ENCODE measurements at places on chromosomes 4 and X.

DNA sequence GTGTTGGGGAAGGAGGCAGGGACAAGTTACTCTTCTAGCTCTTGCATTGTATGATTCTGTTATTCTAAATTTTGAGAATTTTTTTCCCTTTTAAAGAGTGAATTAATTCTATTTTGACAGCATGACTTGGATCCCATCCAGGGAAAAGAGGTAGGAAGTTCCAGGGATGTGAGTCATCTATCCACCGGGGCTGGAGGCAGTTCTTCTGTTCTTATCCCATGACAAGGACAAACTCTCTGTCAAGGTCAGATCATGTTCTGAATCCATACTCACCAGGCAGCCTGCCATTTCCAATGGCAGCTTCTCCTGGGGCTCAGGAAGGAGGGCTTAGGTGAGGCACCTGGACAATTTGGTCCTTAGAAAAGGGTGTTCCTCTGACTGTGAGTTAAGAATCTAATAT is 132.0 kb upstream of the MED14 start:
- H3K4me1 ChIP-seq, result no peaks in the 10 kb centered on the region
- no peak overlapping the region for H3K4me3 ChIP-seq
- no peak overlapping the region for H3K27ac ChIP-seq
- no peaks in the 10 kb centered on the region for H3K36me3 ChIP-seq

DNA sequence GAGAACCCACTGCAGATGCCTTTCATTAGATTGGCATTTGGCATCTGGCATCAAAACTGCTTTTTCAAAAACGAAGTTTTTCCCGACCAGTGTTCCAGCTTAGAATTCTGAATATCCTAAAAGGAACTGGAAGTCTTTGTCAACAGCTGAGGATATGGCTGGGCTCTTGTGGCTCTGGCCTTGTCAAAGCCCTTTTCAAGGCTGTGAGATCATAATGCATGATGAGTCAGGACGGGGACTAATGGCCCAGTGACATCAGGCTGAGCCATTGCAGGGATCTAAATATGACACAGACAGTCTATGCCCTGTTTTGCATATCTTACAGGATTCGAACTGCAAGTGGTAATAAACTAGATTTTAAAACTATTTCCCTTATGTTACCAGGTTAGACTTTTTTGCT is 306.4 kb downstream of the PTTG2 start:
- no peaks in the 10 kb centered on the region for H3K4me1 ChIP-seq
- no peak overlapping the region for H3K4me3 ChIP-seq
- H3K27ac ChIP-seq, result peak overlapping the region; percentile 16
- H3K27me3 ChIP-seq, result no peaks in the 10 kb centered on the region
- H3K36me3 ChIP-seq, result no peaks in the 10 kb centered on the region
- DNase-seq, result peak; percentile 72

- no peak overlapping the region for H3K27ac ChIP-seq
- DNase-seq, result no peak
- no peak overlapping the region for H3K4me3 ChIP-seq
- H3K4me1 ChIP-seq, result no peaks in the 10 kb centered on the region
Observed at GRCh38 chrX:47481160-47481559, 1.9 kb downstream of the ZNF41 start.

GRCh38 chr4:19686456-19686855 is 565.2 kb upstream of the SLIT2 start:
- H3K27ac ChIP-seq, result no peak overlapping the region
- no peaks in the 10 kb centered on the region for H3K27me3 ChIP-seq
- H3K4me3 ChIP-seq, result no peak overlapping the region
- DNase-seq, result no peak

- H3K4me3 ChIP-seq, result no peak overlapping the region
- no peaks in the 10 kb centered on the region for H3K36me3 ChIP-seq
- no peaks in the 10 kb centered on the region for H3K4me1 ChIP-seq
- no peak for DNase-seq
- H3K27ac ChIP-seq, result no peak overlapping the region
Observed at GRCh38 chr4:81816031-81816761, 344.5 kb upstream of the RASGEF1B start.

GRCh38 chr4:105092356-105092755 is 54.3 kb upstream of the TET2 start:
- H3K36me3 ChIP-seq, result no peaks in the 10 kb centered on the region
- H3K4me1 ChIP-seq, result no peaks in the 10 kb centered on the region
- no peaks in the 10 kb centered on the region for H3K27me3 ChIP-seq

- no peak overlapping the region for H3K27ac ChIP-seq
- H3K4me3 ChIP-seq, result no peak overlapping the region
- no peak for DNase-seq
- no peaks in the 10 kb centered on the region for H3K27me3 ChIP-seq
Observed at GRCh38 chrX:120726294-120726693, 96.4 kb upstream of the C1GALT1C1 start.

GRCh38 chrX:39309018-39309635 is 507.9 kb downstream of the MID1IP1 start:
- H3K4me3 ChIP-seq, result no peak overlapping the region
- no peaks in the 10 kb centered on the region for H3K27me3 ChIP-seq
- no peak overlapping the region for H3K27ac ChIP-seq
- no peak for DNase-seq
- H3K4me1 ChIP-seq, result no peaks in the 10 kb centered on the region

DNA sequence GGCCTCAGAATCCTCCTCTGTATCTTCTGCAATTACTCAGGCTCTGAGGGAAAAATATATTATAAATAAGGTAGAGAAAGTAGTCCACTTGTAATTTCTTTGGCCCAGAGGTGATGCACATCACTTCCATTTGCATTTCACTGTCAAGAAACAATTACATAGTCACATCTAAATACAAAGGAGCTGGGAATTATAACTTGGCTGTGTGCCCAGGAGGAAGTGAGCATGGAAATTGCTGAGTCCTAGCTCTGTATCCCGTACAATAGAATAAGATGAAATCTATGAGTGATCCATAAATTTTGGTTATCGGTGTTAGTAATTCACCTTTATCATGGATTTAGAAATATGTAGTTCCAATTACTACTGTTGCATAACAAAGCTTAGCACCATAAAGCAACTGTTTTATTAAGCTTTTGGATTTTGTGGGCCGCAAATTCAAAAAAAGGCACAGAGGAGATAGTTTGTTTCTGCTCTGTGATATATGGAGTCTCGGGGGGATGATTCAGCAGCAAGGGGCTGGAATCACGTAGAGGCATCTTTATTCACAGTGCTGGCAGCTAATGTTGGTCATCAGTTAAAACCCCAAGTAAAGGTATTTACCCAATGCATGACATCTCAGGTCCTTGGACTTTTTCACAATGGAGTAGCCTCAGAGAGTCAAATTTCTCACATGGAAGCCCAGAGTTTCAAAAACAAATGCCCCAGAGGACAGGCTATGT is 241.4 kb upstream of the GALNT7 start:
- H3K4me1 ChIP-seq, result no peaks in the 10 kb centered on the region
- no peaks in the 10 kb centered on the region for H3K27me3 ChIP-seq
- no peak for DNase-seq
- H3K36me3 ChIP-seq, result no peaks in the 10 kb centered on the region

DNA sequence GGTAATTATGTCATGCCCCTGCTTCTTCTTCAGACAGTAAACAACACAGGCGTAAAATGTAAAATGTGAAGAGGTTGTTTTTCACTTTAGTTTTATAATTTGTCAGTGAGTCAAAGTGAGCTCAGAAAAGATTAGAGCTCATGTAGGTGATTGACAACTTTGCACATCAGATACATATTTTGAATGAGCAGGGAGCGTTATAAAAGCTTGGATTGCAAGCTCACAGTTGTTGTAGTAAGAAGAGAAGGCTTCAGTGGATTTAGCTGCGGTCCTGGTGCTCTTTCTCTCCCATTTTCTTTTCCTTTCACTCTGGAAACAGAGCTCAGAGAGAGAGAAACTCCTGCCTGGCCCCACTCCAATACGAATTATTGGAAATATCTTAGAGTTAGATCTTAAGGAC is 26.4 kb downstream of the MTMR1 start:
- H3K4me3 ChIP-seq, result no peak overlapping the region
- no peaks in the 10 kb centered on the region for H3K36me3 ChIP-seq
- H3K27ac ChIP-seq, result no peak overlapping the region
- DNase-seq, result no peak

DNA sequence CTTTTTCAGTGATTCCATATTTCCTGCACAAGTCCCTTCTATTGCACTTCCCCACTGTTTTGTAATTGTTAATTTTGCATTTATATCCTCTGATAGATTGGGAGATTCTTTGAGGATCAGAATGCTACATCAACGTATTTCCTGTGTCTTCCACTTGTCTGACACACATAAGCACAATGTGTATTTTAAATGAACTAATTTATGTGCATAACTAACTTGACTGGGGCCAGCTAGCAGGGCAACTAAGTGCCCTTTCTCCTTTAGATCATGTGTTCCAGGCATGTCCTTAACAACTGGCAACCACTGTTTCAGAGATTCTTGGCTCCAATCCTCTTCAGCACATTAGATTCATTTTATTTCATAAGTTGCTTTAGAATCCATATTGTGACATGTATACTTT is 15.7 kb upstream of the UCP1 start:
- no peak overlapping the region for H3K27ac ChIP-seq
- no peaks in the 10 kb centered on the region for H3K27me3 ChIP-seq
- H3K36me3 ChIP-seq, result no peaks in the 10 kb centered on the region
- no peaks in the 10 kb centered on the region for H3K4me1 ChIP-seq
- DNase-seq, result no peak

- DNase-seq, result no peak
- H3K4me3 ChIP-seq, result no peak overlapping the region
- no peaks in the 10 kb centered on the region for H3K4me1 ChIP-seq
- no peaks in the 10 kb centered on the region for H3K27me3 ChIP-seq
- no peaks in the 10 kb centered on the region for H3K36me3 ChIP-seq
- no peak overlapping the region for H3K27ac ChIP-seq
Observed at GRCh38 chr4:83340692-83341343, 6.2 kb upstream of the HPSE start.

- H3K27me3 ChIP-seq, result no peaks in the 10 kb centered on the region
- H3K36me3 ChIP-seq, result no peaks in the 10 kb centered on the region
- no peak overlapping the region for H3K27ac ChIP-seq
- DNase-seq, result no peak
- no peaks in the 10 kb centered on the region for H3K4me1 ChIP-seq
Observed at GRCh38 chr4:183959319-183960045, 54.4 kb downstream of the STOX2 start.

DNA sequence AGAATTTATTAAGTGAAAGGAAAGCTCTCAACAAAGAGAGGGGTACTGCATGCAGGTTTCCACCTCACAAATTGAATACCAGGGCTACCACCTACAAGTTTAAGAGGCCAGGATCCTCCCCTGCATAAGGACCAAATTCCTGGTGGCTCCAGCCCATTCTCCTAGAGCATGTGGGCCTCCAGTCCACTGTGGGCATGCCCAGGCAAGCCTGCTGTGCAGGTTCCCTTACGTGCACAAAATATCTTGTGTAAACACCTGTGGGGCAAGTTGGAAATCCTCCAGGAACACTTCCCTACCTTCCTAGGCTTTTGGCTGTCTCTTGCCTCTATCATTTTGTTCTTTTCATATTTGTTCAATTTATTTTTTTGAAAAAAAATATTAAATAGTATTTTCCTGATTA is 724.3 kb downstream of the ARAP2 start:
- H3K4me1 ChIP-seq, result no peaks in the 10 kb centered on the region
- DNase-seq, result no peak
- no peak overlapping the region for H3K27ac ChIP-seq
- H3K27me3 ChIP-seq, result no peaks in the 10 kb centered on the region

- H3K4me1 ChIP-seq, result no peaks in the 10 kb centered on the region
- no peak overlapping the region for H3K27ac ChIP-seq
- no peak for DNase-seq
Observed at GRCh38 chr4:79442422-79442821, 34.4 kb upstream of the GK2 start.

DNA sequence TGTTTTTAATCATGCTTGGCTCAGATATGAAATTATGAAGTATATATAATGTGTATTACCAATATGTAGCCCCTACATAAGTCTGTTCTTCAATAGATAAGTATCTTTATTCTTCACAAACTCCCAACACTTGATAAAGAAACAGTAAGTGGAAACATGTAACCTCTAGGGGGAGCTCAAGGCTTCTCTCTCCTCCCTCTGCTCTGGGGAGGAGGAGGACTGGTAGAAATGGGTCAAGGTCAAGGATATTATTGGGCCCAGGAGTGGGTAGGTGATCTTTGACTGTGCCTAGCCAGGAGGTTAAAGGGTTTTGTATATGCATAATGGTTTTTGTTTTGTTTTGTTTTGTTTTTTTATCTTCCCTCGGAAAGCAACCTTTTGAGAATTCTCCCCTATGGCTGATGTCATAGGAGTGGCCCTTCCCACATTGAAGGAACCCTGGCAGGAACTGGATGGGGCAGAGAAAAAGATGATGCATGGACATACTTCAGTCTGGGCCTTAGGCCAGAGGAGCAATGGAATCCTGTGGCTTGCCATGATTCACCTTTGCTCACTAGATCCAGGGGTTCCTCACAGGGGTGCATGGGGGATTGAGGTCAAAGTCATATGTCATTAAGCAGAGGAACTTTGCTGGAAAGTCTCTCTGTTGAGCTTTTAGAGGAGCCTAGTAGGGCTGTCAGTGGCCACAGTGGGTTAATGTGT is 460.3 kb downstream of the MID1IP1 start:
- H3K4me1 ChIP-seq, result no peaks in the 10 kb centered on the region
- H3K4me3 ChIP-seq, result no peak overlapping the region
- DNase-seq, result no peak
- H3K27me3 ChIP-seq, result no peaks in the 10 kb centered on the region

- no peak overlapping the region for H3K4me3 ChIP-seq
- no peak for DNase-seq
- peaks cover 6% of the 10 kb centered on the region for H3K4me1 ChIP-seq
- no peaks in the 10 kb centered on the region for H3K27me3 ChIP-seq
- no peak overlapping the region for H3K27ac ChIP-seq
- no peaks in the 10 kb centered on the region for H3K36me3 ChIP-seq
Observed at GRCh38 chr4:123819362-123820035, 422.9 kb downstream of the SPRY1 start.

DNA sequence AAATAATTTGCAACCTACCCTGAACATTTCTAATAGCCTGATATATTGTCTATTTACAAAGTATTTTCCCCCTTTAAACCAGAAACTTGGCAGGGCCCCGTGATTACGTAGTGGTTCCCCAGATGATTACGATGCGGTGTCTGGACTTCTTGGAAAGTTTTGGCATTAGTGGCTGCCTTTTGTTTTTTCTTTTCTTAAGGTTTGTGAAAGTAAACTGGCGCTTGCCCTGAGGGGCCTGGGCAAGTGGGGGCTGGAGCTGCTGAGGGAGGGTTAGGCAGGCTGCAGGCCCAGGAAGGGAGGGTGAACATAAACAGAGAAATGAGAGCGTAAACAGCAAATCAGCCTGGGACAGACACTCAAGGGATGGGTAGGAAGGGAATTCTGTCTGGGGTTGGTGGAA is 123.6 kb upstream of the MSX1 start:
- no peaks in the 10 kb centered on the region for H3K27me3 ChIP-seq
- no peak for DNase-seq
- H3K4me3 ChIP-seq, result no peak overlapping the region
- H3K36me3 ChIP-seq, result no peaks in the 10 kb centered on the region

DNA sequence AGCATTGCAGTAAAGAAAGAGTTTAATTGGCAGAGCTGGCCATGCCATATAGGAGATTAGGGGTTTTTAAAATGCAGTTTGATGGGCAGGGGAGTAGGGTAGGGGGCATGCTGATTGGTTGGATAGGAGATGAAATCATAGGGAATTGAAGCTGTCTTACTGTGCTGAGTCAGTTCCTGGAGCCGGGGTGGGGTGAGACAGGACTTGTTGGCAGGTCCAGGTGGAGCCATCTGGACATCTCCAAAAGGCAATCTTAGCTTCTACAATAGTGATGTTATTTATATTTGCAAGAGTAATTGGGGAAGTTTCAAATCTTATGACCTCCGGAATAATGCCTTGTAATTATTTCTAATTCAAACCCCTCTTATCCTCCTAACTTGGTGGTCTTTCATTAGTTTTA is 32.4 kb upstream of the PGM2 start:
- H3K36me3 ChIP-seq, result no peaks in the 10 kb centered on the region
- no peak for DNase-seq
- H3K4me3 ChIP-seq, result no peak overlapping the region
- no peaks in the 10 kb centered on the region for H3K4me1 ChIP-seq

Data from ascending aorta (tissue), 2 donors.